ENCODE measurements at places on chromosomes 1 and 21.

DNA sequence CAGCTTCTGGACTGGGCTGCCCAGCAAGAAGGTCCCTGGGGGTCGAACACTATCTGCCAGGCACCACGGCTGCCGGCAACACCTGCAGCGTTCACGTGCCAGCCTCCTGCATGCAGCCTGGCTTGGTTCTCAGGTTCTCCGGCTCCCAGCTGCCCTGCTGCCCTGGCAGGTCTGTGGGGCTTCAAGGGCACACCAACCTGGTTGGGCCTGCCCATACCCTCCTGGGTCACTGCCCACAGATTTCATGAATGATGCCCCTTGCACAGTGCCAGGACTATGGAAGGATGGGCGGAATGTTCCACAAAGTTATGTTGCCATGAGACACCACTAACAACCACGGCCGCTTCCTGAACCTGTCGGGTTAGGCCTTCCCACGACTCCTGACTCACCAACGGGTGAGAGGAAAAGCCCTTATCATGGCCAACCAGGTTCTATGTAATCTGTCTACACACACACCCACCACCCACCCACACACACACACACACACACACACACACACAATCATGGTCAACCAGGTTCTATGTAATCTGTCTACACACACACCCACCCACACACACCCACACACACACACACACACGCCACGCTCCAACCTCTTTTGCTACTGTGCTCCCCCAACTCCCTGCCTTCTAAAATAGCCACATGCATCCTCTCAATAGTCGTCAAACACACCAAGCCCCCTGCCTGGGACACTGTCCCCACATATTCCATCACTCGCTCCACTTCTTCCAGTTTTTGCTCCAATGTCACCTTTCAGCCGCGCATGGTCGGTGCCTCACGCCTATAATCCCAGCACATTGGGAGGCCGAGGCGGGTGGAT lies 32.2 kb downstream of the HSPG2 start:
- DNase-seq: peak; percentile 21

GRCh38 chr1:65674522-65674921 lies 118.2 kb upstream of the PDE4B start:
- no peak for DNase-seq

GRCh38 chr1:222547944-222548671 lies at the start of gene HHIPL2:
Gene HHIPL2, minus strand, starts transcription at chr1:222548104. Its CDS starts 60 bp downstream, at chr1:222548044.
- DNase-seq: no peak

- DNase-seq: no peak
These were observed 56.8 kb upstream of the HNRNPU start for GRCh38 chr1:244920911-244921761.

GRCh38 chr1:59516881-59517280 lies 220.0 kb downstream of the FGGY start:
- no peak for DNase-seq

DNA sequence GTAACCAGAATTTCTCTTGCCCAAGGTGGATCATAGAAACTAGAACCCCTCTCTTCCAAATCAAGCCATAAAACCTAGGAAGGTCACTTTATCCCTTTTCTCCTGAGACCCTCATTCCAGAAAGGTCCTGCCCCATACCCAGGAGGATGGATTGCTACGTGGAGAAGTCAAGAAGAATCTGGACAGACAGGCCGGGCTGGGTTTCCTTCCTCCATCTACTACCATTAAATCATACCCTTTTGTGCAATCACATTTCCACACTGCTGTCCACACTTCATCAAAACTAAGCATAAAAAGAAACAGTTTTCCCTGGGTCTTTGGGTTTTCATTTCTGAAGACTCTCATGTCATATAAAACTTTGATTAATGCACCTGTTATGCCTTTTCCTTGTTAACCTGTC lies 65.4 kb downstream of the C21orf91 start:
- DNase-seq: no peak

DNA sequence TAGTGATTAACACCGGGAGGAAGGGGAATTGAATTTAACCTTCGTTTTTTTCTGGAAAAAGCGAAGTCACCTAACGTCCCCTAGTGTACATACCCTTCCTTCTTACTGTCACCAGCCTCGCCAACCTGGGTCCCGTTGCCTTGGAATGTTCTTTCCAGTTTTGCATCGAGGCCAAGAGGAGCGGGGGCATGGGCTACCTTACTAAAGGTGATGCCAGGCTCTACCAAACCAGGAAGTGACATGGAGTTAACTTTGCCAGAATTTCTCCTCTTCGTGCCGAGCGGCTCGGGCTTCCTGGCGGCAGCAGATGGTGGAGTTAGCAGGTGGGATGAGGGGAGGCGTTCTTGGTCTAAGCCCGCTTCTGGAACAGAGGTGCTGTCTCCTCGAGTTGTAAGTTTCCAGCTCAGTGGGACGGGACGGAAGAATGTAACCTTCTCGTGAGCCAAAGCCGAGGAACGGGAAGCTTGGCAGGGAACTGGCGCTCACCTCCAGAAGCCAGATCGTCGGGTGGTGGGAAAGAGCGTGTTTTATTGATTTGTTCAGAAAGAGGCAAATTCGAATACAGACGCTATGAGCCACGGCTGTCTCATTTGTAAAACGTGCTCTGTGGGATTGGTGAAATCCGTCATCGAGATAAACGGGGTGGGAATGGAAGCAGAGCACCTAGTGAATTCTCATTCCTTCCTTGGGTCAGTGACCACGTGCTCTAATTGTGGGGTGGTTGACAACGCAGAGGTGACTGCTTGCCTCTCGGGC lies 486 bp downstream of the NIPAL3 start:
- peak; percentile 18 for DNase-seq

DNA sequence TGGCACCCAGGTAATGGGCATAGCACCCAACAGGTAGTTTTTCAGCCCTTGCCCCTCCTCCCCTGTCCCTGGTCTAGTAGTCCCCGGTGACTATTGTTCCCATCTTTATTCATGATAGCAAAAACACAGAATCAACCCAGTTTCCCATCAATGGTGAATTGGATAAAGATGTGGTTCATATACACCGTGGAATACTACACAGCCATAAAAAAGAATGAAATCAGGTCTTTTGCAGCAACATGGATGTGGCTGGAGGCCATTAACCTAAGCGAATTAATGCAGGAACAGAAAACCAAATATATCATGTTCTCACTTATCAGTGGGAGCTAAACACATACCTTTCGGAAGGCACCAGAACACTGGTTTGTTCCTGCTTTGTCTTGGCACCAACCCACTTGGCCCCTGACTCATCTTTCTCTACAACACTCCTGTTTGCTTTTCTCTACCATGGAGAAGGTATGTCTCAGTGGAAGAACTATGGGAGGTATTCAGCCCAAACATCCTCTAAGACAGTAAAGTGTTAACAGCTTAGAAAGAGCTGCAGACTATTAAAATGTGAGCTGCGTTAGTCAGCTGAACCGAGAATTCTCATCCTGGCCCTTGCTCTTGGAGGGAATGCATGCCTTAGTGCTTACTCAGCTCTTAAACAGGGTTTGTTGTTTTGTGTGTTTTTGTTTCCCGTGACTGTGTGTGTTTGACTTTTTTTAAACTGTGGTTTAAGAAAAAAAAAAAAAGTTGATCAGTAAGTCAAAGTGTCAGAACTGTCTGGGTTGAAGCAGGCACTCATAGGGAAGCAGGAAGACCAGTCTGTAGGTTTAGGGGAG lies 203.0 kb downstream of the TOMM20 start:
- peak; percentile 48 for DNase-seq

GRCh38 chr1:77824694-77825093 lies 45.2 kb downstream of the MIGA1 start:
- DNase-seq: no peak

DNA sequence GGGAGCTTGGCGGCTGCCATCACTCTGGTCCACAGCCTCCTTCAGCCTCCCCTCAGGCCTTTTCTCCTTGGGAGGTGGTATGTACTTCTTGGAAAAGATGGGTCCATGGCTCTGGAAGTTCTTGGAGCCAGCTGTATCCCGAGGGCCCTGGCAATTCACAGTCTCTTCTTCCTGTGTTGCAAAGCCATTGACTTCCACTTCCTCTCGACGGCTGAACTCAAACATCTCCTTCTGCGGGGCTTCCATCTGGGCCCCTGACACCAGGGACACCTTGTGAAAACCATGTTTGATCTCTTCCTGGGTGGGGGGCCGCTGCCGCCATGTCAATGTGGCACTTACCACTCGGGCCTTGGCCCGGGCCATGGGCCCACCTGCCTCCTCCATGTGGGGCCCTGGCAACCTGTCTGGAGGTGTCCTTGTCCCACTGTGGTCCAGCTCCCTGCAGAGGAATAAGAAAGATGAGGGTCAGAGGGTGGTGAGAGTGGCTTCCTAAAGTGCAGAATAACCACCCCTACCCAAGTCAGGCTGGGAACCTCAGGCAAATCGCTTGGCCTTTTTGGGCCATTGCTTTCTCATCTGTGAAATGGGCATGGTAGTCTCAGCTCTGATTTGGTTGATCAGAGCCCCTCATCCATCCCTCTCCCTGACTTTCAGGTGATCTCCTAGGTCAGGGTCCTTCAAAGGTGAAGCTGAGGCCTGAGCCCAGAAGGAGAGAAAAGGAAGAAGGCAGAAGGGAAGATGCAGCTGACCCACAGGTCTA lies 7.5 kb downstream of the CRYBG2 start:
- no peak for DNase-seq

- peak; percentile 40 for DNase-seq
These were observed 594 bp downstream of the LUZP1 start for GRCh38 chr1:23168079-23168444.

GRCh38 chr1:111032295-111032897 lies 68.7 kb upstream of the LRIF1 start:
- peak; percentile 58 for DNase-seq

All from activated CD4-positive, alpha-beta T cell treated with anti-CD3 and anti-CD28 coated beads, Interleukin-10, Interleukin-2, amounts not matched to agents 100 ng/mL and 50 ng/mL, durations not matched to agents 16 hours and 8 hours (primary cell).